ENCODE measurements at places on chromosomes 1 and 21.

GRCh38 chr21:41290106-41290799, 26.3 kb upstream of the FAM3B start:
- no peak for DNase-seq

- DNase-seq, result no peak
These were observed 162.7 kb upstream of the COL6A1 start for GRCh38 chr21:45818904-45819285.

- no peak for DNase-seq
These were observed 41.0 kb upstream of the MUTYH start for GRCh38 chr1:45381243-45381642.

GRCh38 chr1:219271818-219272535, 98.3 kb downstream of the LYPLAL1 start:
- DNase-seq, result no peak

DNA sequence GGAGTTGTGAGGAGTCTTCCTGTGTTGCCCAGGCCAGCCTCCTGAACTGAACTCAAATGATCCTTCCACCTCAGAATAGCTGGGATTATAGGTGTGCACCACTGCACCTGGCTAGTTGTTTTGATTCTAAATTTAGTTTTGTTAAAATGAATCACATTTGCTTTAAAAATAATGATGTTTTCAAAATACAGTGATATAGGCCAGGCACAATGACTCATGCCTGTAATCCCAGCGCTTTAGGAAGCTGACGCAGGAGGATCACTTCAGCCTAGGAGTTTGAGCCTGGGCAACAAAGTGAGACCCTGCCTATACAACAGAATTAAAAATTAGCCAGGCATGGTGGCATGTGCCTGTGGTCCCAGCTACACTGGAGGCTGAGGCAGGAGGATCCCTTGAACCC, 24.3 kb downstream of the RTCA start:
- DNase-seq, result no peak

DNA sequence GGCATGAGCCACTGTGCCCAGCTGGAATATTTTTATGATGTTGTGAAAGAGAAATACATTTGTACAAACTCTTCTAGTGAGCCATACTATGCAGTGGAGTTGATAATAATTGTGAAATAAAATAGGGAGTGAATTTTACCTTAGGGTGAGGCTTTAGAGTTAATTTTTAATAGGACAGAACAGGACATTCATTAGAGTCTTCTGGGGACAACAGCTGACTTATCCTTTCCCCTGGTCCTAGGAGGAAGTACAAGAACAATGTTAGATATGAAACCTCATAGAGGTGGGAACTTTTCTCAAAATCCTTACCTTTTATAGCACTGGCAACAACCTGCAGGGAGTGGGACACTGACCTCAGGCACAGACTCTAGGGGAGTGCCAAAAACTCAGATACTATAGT, 21.9 kb downstream of the HAO2 start:
- no peak for DNase-seq

GRCh38 chr1:162564762-162565218, 3.3 kb downstream of the UAP1 start:
- DNase-seq, result no peak

DNA sequence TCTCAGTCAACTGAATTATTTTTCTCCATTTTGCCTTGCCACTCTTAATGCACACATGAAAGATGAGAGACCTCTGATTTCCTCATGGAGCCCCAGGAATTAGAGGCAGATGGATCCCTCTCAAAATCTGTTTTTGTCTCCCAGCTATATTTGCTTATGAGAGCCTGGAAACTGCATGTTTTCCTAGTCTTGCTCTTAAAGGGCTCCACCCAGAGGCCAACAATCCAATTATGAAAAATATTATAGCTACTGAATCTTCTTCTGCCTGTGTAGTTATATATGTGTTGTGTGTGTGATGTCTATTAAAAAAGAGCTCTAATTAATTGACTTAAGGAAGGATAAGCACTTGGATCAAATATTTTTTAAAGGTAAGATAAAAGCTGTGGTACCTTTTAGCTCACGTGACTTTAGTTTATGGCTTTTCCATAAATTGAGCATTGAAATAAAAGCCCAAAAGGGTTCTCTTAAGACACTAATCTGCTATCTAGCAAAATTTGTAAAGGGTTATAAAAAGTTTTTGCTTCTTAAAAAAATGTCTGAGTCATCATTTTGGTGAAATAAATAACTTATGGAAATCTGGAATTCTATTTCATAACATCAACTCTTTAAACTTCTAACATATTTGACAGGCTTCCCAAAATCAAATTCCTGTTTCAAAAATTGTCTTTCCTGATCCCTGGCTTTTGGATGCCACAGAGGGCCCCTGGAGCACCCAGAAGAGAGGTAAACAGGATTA, 31.2 kb upstream of the TSPEAR start:
- no peak for DNase-seq

All from MM.1S (cell line).